ENCODE measurements at places on chromosomes 11 and 22.
A peak's percentile ranks its signal among the peaks of the same experiment; 100 is the strongest.

DNA sequence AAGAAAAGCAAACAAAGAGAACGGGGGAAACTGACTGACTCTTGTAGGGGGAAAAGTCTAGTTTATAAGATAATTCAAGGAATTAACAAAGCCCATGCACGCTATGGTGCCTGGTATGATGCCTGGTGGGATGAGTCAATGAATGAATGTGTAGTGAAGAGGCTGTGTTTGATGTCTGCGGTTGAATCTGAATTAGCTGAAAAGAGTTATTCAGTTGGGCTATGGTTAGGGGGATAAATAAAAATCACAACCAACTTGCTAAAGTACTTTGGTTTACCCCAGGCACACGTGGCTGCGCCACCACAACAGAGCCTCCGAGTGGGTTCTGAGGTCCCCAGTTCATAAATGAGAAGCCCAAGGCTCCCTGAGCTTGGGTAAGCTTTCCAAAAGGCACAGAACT, 369.3 kb upstream of the SYN3 start:
- DNase-seq, result no peak

DNA sequence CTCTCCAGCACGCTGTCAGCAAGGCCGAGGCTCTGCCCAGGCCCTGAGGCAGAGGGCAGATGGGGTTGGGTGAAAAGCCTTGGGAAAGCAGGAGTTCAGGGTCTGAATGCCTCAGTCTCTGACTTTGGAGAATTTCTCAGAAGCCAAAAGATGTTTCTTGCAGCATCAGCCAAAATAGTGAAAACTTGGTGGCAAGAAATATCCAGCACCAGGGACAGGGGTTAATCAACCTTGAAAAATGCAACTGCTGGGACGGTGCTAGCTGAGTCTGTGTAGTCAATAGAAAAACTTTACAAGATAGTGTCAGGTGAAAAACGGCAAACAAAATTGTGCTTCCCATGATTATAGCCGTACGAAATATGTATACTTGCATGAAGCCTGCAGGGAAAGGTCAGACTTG, 1.4 kb upstream of the ABCC8 start:
- DNase-seq, result no peak

GRCh38 chr11:106621484-106621883, 396.8 kb downstream of the GUCY1A2 start:
- DNase-seq, result no peak

GRCh38 chr11:120752668-120753067, 241.1 kb downstream of the GRIK4 start:
- DNase-seq, result peak; percentile 71

- DNase-seq, result no peak
Observed at GRCh38 chr11:43071338-43071737, 240.5 kb upstream of the API5 start.

DNA sequence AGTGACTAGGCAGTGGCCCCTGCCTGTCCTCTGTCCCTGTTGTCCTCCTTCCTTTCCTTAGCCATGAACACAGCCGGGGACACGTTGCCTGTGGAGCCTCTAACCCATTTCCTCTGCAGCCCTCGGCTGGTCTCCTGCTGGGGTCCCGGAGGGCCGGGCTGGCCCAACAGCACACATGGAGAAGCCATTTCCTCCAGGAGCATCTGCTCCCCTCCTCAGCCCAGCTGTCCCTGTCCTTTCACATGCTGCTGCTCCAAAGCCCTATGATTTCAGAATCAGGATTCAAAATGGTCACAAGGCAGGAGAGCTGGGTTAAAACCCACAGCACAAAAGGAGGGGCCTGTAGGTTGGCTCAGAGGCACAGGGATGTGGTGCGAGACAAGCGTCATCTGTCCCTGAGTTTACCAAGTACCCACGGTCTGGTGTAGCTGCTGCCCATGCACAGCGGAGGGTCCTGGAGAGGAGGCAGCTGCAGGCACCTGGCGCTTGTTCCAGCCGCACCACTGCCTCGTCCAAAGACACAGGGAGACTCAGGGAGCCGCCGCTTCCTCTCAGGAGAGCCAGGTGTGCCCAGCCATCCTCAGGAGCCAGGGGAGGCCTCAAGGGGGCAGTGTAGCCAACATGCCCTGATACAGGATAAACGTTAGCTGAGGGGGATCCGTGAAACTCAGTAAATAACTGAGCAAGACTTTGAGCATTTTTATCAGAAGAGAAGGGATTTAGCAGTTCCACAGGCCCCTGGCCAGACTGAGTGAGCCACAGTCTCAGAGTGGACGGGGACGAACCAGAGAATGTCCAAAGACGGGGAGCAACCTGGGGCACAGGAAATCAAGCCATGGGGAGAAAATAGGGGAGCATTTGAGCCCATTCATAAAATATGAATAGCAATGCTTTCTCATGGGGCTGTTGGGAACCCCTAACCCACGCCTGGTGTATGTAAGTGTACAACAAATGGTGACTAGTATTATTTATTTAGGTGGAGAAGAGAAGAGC, 3.9 kb upstream of the VSIG10L2 start:
- DNase-seq, result peak; percentile 80

GRCh38 chr22:40509401-40510134, 127.0 kb downstream of the MRTFA start:
- DNase-seq, result no peak

- no peak for DNase-seq
Observed at GRCh38 chr11:34449013-34449412, 10.3 kb downstream of the CAT start.

Measured in NCI-H1092 (cell line).